ENCODE measurements at places on chromosomes 4 and X.
A peak's percentile ranks its signal among the peaks of the same experiment; 100 is the strongest.

DNA sequence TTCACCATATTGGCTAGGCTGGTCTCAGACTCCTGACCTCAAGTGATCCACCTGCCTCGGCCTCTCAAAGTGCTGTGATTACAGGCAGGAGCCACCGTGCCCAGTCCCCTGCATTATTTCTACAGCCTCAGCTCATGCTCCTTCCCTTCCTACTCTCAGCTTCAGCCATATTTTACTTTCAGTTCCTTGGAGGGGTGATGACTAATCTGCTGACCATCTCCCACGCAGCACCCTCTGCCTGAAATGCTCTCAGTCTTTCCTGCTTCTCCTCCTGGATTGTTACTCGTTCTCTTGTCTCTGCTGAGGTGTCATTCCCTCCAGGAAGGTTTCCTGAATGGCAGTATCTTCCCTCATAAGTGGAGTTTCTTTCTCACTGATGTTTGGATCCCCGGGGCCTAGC is 63.3 kb downstream of the MOSPD2 start:
- peak; percentile 30 for DNase-seq

- no peak for DNase-seq
Observed at GRCh38 chr4:35102066-35102465, 1142.2 kb downstream of the ARAP2 start.

DNA sequence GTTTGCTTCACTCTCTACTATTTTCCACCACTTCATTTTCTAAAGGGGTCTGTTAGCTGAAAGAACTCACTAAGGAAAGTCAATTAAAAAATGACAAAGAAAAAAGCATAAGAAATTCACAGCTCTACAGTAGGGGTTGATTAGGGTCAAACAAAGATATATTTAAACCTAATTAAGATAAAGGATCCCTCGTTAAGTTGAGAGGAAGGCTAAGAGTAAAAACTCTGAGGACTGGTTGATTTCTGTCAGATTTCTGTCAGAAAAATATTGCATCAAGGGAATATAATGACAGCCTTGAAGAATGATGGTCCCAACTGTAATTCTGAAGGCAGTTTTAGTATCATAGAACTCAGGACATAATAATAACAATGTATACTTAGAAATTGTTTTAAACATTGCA is 218.0 kb downstream of the QDPR start:
- DNase-seq = no peak

DNA sequence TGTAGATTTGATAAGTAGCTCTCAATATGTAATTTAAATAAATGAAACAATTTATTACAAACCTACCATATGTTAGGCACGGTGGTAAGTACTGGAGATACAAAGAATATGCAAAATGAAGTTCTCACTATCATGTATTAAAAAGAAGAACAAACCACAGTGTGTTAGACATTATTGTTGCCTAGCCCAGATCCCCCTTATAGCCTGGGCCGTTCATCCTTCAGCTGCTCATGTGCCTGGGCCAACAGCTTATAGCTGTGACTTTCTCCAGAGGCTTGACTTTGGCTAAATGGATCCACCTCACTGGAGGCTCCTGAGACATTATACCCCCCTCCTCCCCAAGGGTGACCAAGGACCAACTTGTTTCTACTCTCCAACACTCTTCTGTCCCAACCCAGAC is 29.8 kb upstream of the CCNG2 start:
- DNase-seq = no peak

DNA sequence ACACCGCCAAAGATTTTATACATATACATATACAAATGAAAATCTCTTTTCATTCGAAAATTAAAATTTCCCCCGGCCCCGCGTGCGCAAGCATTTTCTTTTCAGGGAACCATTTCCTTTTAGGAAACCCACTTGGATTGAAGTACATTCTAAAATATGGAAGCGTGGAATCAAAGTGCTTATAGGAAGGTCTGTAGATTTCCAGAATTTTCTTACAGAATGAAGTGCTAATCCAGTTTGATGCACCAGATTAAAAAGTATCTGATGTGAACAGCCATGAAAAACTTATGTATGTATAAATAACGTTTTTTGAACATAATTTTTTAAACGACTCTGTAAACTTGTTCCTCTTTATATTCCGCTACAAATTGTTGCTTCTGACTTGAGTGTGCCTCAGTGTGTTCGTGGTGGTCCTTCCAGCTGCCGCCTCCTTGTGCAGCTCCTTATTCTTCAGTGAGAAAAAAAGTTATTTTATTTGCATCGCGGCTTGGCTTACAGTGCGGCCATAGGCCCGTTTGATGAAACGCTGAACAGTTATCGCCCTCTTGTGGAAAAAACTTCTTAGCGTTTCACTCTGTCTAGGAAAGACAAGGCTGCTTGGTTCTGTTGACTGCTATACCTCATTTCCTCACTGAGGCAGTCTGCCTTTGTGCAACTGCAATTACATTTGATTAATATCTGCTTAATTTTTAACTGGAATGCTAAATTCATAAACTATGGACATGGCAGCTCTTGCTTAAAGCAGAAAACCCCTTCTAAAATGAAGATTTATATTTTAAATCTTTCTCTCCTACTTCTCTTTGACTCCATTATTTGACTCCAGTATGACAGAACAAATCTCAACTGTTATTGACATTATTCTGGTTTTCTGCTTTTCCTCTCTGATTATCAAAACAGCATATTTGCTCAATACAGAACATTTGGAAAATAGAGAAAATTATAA is 4.7 kb upstream of the NKX6-1 start:
- DNase-seq = peak; percentile 27

DNA sequence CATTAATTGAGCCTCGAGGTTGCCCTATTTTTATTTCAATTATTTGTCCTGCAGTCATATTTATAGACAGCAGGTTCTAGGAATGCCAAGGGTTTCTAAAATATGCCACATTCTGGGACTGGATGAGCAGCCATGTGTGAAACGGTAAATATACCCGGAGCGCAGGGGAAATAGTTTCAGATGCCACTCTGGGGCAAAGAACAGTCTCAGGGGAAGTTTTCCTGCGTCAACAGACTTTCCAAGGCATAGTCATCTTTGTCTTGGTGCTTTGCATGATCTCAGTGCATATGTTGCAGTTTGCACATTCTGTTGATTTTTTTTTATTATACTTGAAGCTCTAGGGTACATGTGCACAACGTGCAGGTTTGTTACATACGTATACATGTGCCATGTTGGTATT is 71.0 kb downstream of the GPAT3 start:
- DNase-seq = peak; percentile 76

DNA sequence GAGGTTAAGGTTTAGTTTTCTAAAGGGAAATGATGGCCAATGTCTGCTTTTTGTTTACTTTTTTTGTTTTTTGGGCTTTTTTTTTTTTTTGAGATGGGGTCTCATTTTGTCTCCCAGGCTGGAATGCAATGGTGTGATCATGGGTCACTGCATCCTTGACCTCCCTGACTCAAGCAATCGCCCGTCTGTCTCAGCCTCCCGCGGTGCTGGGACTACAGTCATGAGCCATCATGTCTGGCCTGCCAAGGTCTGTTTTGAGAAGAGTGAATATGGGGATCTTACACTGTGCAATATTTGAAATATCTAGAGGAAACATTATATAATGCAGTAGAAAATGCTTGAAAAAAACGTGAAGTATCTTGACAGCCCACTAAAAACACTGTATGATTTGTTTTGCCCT is 162.5 kb downstream of the GASK1B start:
- DNase-seq = no peak

- no peak for DNase-seq
Observed at GRCh38 chrX:114134465-114134864, 449.4 kb upstream of the HTR2C start.

DNA sequence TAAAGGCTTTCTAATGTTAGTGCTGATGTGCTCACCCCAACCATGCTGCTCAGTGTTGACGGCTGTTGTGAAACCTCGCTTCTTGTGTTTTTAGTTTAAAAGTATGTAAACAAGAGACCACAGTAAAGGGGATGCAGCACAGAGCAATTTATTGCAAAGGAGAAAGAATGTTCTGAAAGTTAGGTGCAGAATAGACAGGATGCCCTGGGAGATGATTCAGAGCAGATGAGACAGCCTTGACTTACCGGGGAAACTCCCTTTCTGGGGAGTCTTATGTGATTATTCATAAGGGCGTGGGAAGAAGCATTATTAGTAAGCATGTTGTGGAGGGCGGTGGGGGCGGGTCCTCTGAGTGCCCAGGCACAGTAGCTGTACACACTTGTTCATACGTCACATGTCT is 47.7 kb downstream of the EVC start:
- peak; percentile 94 for DNase-seq

GRCh38 chrX:118745570-118745969 is 18.2 kb downstream of the IL13RA1 start:
- DNase-seq = no peak

- DNase-seq = no peak
Observed at GRCh38 chr4:85889314-85889713, 414.4 kb downstream of the ARHGAP24 start.

DNA sequence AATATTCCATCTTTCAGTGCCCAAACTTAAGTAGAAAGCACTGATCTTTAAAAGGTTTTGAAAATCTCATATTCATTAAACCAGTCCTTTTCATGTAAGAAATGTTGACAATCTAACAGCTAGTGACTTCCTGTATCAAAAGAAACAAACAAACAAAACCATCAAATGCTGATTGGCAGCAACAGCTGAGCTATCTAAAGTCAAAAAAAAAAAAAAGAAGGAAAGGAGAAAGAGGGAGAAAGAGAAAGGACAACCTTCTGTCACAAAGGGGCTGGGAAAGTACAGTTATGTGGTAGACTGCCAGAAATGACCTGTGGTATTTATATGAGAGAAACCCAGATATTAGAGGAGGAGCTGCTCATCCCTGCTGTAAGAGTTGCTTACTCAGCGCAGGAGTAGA is 614.6 kb upstream of the SMIM31 start:
- DNase-seq = no peak

DNA sequence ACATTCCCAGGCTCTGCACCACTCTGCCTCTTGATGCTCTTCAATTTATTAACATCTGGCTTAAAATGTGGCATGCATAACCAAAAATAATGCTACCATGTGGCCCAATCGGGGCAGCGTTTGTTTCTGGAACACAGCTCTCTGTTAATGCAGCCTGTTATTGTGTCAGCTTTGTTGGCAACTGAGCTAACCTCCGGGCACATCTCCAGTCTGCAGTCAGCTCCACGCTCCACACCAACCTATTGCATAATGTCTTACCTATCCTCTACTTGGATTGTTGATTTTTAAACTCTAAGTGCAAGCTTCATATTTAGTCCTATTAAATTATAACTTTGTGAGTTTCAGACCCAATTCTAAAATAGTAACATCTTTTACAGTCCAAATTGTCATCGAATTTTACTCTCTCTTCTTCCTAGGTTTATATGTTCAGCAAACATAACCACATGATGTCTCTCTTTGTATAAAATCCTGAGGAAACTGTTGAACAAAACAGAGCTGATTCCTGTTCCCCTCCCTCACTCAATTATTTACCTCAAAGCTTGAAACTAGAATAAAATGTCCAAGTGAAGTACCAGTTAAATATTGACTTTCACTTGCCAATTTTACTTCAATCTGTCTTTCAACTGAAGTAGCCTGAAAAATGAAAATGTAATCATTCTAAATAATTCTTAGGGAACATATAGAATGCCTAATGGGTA is 92.2 kb upstream of the RAPGEF2 start:
- DNase-seq = peak; percentile 87

DNA sequence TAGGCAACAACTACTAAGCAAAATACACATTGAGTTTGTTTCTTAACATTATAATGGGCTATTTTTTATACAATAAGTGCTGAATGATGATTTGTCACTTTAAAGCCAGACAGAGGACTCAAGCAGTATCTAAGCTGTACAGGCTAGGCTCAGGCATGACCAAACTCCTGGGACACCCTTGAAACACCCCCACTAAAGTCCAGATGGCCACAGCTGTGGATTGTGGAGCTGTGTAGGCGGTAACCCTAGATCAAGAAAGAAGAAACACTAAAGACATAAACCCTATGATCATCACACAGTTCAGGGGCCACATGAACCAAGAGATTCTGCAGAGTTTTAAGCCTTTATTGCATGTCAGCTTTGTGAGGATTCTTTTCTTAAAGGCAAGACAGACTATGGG is 25.1 kb downstream of the TAB3 start:
- DNase-seq = no peak

GRCh38 chr4:31657859-31658570 is 937.8 kb downstream of the PCDH7 start:
- no peak for DNase-seq

GRCh38 chr4:169005453-169006099 is 4.5 kb downstream of the CBR4 start:
- no peak for DNase-seq

DNA sequence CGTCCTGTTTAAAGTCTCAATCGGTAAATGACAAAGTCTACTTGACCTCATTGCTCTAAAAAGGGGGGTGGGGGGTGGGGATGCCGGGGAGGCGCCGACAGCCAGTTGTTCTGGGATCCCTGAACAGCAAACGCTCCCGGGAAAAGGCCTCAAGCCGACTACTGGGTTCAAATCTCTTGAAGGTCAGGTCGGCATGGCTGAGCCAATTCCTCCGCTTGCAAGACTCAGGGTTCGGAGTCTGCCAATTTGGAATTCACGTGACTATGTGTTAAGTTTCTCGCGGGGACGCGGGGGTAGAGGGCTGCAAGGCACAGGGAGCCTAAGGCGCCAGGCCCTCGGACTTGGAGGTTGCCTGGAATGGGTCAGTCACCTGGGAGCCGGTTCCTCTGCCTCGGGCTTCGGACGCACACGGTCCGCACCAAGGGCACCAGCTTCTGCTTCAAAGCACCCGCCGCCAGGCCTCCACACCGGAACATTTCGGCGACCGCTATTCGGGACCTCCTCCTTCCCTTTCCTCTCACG is 399 bp downstream of the AIFM1 start:
- no peak for DNase-seq

DNA sequence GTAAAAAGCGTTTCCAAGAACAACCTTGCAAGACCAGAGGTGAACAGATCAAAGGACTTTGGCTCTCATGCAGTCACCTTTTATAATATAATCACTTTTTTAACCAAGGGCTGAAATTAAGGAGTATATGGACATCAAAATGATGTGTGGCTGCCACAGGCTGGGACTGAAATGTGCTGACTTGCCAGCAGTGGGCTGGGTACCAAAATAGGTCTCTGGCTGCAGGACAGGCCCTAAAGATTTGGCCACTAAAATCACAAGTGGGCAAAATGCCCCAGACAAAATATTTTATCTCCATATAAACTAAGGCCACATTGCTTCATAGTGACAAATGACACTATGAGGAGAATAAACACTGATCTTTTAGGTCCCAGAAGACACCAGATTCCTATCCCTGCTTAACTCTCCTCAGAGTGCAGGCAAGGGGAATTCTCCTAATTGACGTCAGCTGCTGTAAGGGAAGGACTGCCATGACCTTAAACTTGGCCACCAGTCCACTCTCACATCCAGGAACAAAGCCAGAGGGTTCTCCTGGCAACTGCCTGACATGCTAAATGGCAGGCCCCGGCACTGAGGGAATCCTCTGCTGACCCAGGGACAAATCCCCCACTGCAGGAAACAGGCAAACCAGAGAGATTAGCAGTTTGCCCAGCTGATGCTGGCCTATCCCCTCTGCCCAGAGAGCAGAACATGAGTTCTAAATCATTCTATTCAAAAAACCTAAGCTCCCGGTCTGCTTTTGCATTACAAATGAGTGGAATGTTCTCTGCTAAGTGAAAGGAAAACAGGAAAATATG is 155.8 kb downstream of the PPP3CA start:
- DNase-seq = no peak

GRCh38 chrX:72080800-72081199 is 50.9 kb downstream of the RTL5 start:
- no peak for DNase-seq
